ENCODE measurements at places on chromosomes 5 and 9.

- no peak for DNase-seq
These were observed 115.1 kb upstream of the SHB start for GRCh38 chr9:38183994-38184568.

- no peak for DNase-seq
These were observed 95.0 kb upstream of the ACTBL2 start for GRCh38 chr5:57577432-57578175.

GRCh38 chr5:128681764-128682592 is 143.9 kb upstream of the FBN2 start:
- no peak for DNase-seq

GRCh38 chr5:128764601-128765310 is 200.5 kb upstream of the SLC27A6 start:
- DNase-seq: no peak

GRCh38 chr5:115555084-115555633 is 10.6 kb upstream of the FEM1C start:
- DNase-seq: no peak

DNA sequence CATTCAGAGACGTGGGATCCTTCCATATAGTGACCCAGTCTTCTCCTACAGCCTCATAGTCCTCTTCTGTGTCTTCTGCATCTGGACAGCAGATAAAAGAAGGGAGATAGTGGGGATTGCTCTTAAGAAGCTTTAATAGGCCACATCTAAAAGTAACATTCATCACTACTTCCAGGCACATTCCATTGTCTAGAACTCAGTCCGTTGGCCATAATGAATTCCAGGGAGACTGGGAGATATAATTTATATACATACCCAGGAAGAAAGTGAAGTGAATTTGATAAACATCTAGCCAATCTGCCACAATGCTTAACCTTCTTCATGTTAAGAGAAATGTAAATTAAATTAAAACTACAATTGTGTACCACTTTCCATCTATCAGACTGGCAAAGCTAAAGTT is 22.5 kb upstream of the GLIPR2 start:
- no peak for DNase-seq

DNA sequence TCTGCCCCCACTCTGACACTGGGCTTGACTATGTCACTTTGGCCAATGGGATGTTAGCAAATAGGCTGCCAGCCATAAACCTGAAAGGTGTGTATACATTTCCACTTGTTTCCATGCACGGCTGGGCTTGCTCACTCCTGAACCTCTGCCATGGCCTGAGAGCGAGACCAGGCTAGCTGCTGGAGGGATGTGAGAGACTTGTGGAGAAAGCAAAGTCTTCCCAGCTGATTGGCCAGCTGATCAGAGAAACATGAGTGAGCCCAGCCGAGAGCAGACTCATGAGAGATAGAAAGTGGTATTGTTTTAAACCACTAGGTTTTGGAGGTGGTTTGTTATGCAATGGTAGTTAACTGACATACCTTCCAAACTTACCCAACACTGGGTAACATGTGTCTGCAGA is 13.9 kb downstream of the FAM193B start:
- DNase-seq: no peak

GRCh38 chr5:140318792-140319191 is 15.9 kb upstream of the PFDN1 start:
- DNase-seq: no peak

- no peak for DNase-seq
These were observed 3.3 kb upstream of the PLGRKT start for GRCh38 chr9:5441043-5441442.

GRCh38 chr9:5767968-5768932 is 64.7 kb downstream of the ERMP1 start:
- no peak for DNase-seq

GRCh38 chr9:99303177-99303576 is 81.1 kb downstream of the SEC61B start:
- DNase-seq: no peak

DNA sequence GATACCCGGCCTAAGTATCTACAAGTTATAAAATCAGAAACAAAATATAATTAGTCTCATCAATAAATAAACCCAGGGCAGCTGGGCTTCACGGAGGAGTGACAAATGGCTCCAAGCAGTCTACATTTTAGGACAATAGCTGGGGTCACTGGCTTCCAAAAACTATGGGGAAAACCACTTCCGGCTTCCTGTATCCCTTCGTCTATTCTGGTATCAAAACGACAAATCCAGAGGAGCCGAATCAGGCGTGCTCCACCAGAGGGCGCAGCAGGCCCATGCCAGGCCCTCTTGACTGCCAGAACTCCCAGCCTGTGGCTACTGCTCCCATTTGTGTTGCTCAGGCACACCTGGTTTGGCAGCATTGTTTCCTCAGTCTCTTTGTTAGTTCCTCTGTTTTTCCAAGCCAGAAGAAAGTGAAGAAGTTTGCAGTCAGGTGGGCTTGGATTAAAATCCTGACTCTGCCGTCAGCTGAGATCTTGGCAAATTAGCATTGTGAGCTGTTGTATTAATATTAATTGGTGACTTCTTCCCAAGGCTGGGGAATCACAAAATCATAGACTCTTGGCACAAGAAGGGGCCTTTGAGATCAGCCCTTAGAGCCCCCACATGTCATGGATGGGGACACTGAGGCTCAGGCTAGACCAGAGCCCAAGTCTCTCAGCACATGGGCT is 11.6 kb upstream of the RAB14 start:
- DNase-seq: peak; percentile 80

- no peak for DNase-seq
These were observed 290.5 kb downstream of the ANXA1 start for GRCh38 chr9:73441890-73442818.

- no peak for DNase-seq
These were observed 108.0 kb upstream of the PTGER4 start for GRCh38 chr5:40571729-40572128.

DNA sequence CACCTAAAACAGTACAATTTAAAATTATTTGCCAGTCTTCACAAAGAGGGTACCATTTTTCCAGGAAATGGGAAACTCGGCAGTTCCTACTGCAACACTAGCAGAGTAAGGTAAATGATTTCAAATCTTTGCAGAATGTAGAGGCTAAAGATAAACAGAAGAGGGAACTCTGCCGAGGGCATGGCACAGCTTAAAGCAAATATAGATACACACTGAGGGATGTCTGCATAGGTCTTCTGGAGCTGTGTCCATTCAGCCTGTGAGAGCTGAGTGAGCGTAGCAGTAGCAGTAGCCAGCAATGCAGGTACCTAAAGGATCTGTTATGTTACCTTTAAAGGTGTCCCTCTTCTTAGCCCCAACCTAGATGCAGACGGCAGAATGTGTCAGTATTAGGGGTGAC is 17.5 kb downstream of the CDKL3 start:
- no peak for DNase-seq

- no peak for DNase-seq
These were observed 132.0 kb downstream of the IZUMO3 start for GRCh38 chr9:24413651-24414050.

DNA sequence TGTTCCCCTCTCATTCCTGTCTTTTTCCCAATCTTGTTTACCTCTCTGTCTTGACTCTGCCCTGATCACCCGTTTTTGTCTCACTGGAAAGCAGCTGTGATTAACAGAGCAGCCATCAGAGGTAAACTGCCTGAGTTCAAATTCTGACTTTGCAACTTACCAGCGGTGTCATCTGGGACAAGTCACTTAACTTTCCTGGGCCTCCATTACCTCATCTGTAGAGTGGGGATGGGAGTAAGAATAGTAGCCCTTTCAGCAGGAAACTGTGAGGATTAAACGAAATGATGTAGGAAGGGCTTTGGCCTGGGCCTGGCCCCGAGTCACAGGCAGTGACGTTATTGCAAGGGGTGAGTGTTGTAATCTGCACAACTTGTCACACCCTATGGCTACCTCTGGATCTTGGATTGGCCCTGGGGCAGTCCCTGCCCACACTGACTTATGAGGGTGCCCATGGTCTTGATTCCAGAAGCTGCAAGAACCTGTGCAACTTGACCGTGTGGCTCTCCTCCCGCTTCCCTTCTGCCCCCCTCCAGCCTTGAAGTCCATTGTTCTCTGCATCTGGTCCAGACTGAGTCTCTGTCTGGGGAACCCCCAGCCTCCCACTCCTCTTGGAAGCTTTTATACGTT is 657 bp upstream of the PCDH12 start:
- DNase-seq: no peak

DNA sequence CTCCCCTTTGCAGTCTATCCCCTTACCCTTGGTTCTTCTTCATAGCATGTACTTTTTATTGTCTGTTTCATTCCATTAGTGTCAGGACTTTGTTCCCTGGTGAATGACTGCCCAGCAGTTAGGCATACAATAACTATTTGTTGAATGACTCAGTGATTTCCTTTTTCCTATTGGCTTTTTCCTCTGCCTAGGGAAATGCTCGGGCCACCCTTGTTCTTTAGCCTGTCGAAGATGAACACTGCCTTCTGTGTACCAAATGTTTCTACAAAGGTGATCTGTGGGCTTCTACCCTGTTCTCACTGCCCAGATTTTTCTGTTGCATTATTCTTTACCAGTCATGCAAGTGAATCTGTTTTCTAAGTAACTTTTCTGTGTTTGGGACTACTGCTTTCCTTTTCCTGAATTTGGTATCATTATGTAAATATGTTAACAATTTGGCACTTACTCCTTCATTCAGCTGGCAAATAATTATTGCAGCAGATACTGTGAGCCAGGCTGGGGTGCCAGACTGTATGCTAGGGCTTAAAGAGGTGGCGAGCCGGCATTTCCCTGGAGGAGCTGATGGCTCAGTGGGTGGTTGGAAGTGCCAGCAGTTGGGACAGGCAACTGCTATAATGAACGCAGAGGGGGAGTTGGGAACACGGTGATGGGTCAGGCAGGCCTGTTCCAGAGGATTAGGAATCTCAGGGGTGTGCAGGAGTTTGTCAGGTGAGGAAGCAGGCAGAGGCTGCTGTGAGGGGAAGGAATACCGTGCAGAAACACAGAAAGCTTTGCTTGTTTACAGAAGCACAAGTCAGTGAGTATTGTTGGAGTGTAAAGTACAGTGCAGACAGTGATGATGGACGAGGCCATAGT is 30.6 kb downstream of the KDM4C start:
- DNase-seq: no peak

- no peak for DNase-seq
These were observed 111.6 kb downstream of the CTNND2 start for GRCh38 chr5:11792621-11793020.

DNA sequence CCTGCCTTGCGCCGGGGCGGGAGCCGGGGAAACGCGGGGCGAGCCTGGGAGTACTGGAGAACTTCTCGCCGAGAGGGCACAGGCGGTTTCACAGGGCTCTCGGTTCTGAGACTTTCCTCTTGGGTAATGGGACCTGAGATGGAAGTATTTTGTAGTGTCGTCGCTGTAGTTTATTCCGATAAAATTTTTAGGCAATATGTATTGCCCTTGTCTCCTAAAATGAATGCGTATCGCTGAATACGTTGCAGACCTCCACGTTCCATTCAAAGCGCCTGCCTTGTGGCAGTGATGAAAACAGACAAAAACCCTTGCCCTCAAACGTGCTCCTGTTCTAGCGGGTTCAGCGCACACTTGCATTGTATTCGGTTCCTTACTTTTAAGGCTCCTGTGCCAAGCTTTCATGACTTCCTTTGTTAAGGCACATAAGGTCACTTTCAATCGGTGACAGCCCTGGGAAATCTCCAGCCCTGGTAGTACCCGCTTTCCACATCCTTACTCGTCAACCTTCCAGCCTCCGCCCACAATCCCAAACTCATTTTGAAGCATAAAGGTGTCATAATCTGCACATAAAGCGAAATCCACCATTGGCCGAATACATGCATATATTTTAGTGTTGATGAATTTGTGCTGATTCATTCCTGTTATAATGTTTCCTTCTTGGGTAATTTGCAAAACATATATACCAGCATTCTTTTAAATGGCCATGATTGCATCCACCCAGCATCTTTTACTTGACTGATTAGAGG is 694 bp downstream of the RMI1 start:
- no peak for DNase-seq

DNA sequence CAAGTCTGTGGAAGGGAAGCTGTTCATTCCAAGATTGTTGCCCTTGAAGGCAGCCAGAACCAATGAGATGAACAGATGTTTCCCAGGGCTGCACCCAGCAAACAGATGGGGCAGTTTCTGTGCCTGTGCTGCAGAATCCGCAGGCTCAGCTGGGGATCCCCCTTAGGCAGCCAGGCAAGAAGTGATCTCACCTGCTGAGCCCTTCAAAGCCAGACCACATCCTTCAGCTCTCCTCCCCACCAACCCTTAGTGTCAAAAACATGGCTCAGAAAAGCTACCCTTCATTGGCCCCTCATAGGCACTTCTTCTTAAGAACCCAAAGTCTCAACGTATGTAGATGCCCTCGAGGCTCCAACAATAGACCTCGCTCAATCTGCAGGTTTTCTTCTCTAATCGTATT is 626.7 kb downstream of the CCDC171 start:
- no peak for DNase-seq

DNA sequence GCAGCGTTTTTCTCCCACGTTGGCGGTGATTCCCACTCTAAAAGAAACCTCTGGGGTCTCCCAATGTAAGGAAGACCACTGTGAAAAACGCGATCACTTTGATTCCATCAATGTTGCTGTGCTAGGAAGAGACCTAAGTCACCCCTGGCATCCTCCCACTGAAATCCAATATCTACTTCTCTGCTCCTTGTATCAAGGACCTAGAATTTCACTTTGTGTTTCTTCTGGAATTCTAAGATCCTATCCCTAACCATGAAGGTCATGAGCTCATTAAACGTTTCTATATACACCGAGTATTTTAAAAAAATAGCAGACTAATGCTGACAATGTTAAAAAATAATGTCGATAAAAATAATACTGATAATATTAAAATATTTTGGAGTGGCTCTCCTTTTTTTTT is 118.8 kb upstream of the MYO10 start:
- no peak for DNase-seq

DNA sequence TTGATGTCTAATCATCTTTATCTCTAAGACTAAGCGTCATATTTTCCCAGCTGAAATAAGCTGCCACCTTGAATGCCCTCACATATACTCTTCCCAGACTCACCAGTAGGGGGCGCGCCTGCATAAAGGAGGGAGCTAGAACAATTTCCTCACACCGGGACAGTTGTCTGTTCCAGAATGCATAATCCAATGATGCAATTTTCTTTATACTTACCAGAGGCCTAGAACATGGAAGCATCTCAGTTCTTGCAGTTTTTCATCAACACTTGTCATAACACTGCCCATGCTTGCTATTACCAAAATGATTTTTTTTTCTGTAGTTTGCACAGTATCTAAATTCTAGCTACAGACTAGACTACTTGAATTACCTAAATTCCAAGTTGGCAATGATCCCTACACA is 203.9 kb downstream of the FRMD3 start:
- peak; percentile 61 for DNase-seq

GRCh38 chr5:14081791-14082190 is 61.4 kb upstream of the TRIO start:
- DNase-seq: no peak

DNA sequence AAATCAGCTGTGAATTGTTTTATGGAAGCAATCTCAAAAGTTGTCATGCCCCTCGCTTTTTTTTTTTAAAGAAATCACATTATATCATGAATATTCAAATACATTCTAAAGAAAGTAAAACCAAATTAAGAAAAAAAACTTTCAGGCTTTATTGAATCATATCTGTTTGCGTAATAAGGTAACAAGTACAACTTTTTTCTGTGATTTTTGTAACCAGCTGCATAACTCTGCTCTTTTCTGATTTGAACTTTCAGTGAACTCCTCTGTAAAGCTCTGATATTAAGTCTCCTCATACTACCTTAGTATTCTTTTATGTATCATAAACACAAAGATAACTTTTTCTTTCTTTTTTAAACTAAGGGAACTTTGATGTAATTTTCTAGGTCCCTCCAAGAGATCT is 65.3 kb downstream of the CWC27 start:
- no peak for DNase-seq

Data from NCI-H1092 (cell line).